Activated T-cell treated with anti-CD3 and anti-CD28 coated beads for 24 hours (primary cell): ENCODE measurements at places on chromosomes 2 and 18.

GRCh38 chr2:25740810-25741381 is 67.5 kb upstream of the DTNB start:
- no peak for DNase-seq

DNA sequence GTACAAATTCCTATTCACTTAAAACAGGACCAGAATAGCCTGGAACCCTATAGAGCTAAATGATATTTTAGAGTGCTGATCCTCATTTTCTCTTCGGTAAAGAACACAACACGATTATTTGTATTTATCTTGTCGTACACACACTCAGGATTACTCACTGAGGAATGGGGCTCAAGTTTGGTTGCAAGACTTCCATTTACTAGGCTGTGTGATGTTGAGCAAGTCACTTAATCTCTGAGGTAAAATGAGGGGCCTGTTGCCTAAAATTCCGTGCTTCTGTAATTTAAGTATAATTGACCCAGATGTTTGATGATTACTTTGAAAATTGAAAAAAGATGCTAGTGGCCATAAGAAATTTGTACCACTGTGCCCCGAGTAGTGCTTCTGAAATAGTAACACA is 42.6 kb upstream of the MAP4K3 start:
- no peak for DNase-seq

- DNase-seq = no peak
These were observed 207.5 kb downstream of the STK39 start for GRCh38 chr2:168039881-168040280.

DNA sequence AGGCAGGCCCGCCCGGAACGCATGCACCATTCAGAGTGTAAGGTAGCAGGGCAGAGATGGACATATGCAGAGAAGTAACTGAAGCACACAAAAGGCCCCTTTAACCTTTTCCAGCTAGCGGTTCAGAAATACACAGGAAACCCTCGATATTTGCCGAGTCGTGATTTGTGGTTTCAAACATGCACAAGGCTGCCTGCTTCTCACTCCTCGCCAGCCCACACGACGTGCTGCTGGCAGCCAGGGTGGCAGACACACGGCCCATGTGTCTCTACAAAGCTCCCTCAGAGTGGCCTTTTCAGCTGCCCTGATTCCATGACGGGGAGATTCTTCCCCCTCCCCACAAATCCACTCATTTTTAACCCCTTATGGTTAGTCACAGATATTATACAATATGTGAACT is 23.6 kb downstream of the ZBTB7C start:
- DNase-seq = no peak

DNA sequence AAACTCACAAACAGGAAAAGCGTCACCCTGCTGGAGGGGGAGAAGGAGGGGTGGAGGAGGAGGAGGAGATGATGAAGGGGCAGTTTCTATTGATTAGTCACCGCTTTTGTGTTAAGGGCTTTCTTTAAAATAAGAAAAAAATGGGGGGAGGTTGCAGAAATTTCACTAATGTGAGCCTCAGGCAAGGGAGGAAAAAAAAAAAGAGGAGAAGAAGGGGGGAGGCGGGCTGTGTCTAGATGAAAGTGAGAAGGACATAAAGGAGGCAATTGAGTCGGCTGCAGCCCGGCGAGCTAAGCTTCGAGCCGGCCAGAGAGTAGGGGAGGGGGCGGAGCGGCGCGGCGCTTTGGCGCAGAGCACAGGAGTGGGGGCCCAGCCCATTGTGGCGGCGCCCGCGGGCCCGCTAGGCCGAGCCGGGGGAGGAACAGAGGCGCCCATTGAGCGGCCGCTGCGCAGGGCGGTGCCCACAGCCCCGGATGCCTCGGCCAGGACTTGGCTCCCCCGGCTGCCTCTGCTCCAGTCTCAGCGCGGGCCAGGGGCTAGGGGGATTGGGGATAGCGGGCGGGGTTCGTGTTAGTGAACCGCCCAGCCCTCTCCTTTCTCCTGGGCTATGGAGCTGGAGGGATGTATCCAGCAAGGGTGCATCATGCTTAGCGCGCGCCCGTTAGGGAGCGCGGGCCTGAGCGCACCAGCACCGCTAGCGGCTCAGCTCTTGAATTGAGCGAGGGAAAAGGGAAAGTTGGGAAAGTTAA is 7.9 kb downstream of the PAX3 start:
- no peak for DNase-seq

DNA sequence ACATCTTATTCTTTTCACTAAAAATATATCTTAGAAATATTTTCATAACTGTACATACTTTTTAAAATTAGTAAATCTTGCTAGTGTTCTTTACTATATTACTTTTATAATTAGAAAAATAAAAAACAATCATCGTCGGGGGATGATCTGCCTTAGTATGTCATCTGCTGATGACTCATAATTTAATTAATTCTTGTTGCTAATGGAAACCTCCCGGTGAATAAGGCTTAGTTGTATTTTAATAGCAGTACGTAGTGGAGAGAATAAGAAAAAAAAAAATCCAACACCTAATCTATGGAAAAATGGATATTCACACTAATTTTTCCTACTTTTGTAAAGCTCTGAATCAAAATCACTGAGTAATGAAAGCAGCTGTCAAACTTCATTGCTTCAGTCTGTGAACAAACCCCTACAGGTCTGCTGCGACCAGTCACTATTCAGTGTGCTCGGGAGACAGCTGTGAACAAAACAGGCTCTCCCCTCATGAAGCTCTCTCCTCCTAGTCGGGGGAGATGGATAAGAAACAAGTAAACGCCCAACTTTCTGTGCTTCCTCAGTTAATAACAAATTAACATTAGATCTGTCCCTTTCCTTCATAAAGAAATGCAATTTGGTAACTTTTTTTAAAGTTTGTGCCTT is 97.4 kb upstream of the UPP2 start:
- no peak for DNase-seq

DNA sequence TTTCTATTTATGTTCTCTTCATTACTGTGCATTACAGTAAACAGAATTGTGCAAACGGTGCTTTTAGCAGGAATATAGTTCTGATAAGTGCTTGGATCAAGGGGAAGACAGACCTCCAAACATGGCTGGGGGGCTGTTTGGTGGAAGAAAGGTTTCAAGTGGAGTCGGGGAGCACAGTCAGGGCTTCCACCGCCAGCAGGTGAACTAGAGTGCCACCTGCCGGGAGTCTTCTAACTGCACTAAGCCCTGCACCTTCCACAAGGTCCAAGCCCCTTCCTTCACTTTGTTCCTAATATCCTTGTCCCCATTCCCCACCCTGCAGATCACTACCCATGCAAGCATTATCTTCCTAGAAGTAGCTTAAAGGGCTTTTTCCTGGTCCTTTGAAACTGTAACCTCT is 11.1 kb downstream of the ONECUT2 start:
- no peak for DNase-seq

- DNase-seq = no peak
These were observed 6.7 kb downstream of the TNFRSF11A start for GRCh38 chr18:62331581-62332356.

GRCh38 chr18:45680066-45680690 is 43.8 kb upstream of the SLC14A1 start:
- DNase-seq = no peak

GRCh38 chr18:25443776-25444175 is 91.8 kb upstream of the ZNF521 start:
- DNase-seq = no peak
